Sigmoid colon (tissue), 7 donors: ENCODE measurements at places on chromosomes 16 and 17.

GRCh38 chr17:2867441-2868424 is 71.5 kb downstream of the RAP1GAP2 start:
- no peak for DNase-seq

DNA sequence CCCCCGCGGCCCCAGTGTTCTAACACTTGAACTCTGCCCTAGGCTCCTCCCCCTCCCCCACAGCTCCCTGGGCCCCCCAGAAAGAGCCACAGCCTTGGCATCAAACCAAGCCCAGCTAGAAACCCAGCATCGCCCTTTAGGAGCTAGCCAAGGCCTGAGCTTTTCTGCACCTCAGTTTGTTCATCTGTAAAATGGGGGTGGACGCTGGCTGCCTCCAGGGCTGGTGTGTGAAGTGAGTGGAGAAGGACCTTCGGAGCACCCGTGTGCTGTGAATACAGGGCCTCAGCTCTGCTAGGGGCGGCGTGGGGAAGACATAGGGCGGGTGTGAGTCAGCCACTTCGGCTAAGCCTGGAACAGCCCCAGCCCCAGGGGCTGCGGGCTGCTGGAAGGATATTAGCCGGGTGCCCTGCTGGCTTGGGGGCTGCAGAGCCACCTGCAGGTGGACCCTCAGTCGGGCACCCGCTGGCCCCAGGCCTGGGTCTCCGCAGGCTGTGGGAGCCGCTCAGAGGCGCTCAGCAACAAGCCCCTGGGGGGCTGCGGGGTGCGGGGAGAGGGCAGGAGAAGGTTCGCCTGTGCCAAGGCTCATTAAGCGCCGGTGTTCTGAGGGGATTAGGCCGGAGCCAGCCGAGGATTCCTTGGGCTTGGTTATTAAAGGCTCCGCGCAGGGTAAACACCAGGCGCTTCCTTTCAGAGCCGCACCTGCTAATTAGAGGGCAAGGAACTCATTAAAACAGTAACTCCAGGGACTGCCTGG is 217.0 kb upstream of the CIBAR2 start:
- DNase-seq = no peak

DNA sequence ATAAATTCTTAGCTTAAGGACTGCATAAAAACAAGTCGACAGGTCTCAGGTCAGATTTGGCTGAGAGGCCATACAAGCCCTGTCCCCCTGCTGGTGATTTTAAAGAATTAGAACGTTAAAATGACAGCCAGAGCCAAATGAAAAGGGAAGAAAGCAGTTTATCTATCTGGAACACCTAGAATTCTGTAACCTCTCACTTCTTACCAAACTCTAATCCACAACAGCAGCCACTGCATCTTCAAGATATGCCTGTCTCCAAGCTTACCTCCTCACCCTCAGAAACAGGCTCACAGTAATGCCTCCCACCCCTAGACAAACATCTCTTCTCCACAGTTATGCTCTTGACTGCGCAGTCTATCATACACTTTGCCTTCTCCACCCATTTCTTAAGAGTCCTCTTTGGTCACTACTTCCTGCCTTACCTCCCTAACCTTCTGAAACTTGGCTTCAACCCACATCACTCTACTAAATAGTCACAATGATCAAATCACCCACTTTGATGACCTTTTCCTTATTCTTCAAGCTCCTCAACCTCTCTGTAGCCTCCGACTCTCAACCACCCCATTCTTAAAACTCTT is 14.2 kb downstream of the ANKFY1 start:
- DNase-seq = no peak

- DNase-seq = no peak
Observed at GRCh38 chr17:13582776-13583547, 18.8 kb downstream of the HS3ST3A1 start.

DNA sequence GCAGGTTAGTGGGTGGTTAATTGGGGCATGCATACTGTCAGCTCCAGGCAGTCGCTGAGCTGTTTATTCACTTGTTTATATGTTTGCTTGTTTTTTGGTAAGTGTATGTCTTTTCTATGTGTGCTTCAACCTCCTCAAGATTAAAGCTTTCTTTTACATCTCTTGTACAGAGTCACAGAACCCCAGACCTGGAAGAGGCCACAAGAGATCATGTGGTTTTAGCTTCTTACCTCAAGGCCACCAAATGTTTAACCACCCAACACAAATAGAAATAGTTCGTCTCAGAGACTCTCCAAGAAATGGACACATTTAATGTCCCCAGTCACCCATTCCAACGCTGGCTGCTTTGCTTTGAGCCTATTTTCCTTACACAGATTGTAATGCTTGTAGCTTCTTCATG is 11.8 kb upstream of the TMEM98 start:
- no peak for DNase-seq
